ENCODE measurements at places on chromosomes 12 and 14.

GRCh38 chr14:79077096-79077495 lies 906.9 kb downstream of the NRXN3 start:
- DNase-seq, result no peak

DNA sequence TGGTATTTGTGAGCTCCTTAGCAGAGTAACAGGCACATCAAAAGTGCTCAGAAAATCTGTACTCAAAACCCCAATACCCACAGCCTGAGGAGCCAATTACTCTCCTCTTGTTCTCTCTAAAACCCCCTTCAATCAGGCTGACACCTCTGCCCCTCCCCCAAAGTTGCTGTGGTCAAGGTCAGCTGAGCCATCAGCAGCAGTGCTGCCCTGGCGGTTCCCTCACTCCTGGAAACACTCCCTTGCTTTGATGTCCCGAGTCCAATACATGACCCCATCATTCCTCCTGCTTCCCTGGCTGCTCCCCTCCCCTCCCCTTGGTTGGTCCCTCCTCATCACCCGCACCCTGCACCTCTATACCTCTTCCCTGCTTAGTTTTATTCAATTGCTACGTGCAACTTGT lies 57.2 kb upstream of the C14orf132 start:
- DNase-seq, result no peak

GRCh38 chr12:28446031-28446430 lies 255.8 kb downstream of the CCDC91 start:
- peak; percentile 77 for DNase-seq

GRCh38 chr14:101899263-101899662 lies 65.1 kb upstream of the DYNC1H1 start:
- no peak for DNase-seq
